COR-L47 (cell line): ENCODE measurements at places on chromosomes 2 and 18.

DNA sequence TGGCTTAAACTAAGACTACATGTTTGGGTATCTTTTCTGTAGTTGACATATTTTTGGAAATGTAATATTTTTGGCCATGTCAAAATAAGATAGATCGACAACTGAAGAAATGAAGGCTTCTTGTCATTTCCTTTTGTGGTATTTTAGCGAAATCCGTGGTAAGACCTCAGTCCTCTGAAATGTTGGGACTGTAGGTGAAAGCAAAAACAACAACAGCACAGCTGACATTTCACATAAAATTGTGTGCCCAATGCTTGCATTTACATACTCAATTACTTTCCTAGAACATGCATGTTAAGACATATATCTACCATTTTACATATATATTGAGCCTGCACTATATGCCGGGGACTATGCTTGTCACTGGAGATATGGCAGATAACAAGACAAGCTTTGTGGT is 50.2 kb downstream of the SPP2 start:
- DNase-seq = no peak

DNA sequence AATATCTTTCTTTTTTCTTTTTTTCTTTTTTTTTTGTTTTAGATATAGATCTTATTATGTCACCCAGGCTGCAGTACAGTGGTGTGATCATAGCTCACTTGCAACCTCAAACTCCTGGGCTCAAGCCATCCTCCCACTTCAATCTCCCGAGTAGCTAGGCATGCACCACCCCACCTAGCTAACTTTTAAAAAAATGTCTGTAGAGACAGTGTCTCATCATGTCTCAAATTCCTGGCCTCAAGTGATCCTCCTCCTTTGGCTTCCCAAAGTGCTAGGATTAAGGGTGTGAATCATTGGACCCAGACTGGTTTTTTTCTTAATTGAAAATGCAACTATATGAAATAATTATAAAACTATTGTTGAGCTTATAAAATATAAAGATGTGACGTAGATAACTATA is 9.8 kb upstream of the ZCCHC2 start:
- DNase-seq = no peak

GRCh38 chr2:7379799-7380198 is 462.6 kb downstream of the RNF144A start:
- no peak for DNase-seq

GRCh38 chr2:13240061-13240460 is 523.3 kb downstream of the TRIB2 start:
- DNase-seq = no peak

- DNase-seq = no peak
These were observed 29.3 kb upstream of the SCN9A start for GRCh38 chr2:166404831-166405568.
